GM12864 (cell line): ENCODE measurements at places on chromosomes 1 and 21.

- peak; percentile 53 for DNase-seq
Measured at GRCh38 chr1:66436378-66437135, 97.4 kb upstream of the SGIP1 start.

DNA sequence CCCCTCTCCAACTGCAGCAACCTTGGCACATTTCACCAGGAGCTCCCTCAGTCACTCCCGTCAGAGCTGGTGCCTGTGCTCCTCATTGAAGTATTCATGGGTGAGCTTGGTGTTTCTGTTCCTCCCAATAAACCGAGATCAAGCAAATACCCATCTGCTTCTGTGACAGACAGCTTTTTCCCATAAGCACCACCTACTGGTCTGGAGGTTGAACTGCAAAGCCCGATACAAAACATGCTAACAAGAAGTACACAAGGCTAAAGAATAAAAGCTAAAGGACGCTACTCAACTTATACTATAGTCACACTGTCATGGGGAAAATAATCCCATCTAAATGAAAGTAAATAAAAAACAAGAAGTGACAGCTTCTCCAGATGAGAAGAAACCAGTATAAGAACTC lies 111.9 kb upstream of the C21orf91 start:
- DNase-seq: no peak

DNA sequence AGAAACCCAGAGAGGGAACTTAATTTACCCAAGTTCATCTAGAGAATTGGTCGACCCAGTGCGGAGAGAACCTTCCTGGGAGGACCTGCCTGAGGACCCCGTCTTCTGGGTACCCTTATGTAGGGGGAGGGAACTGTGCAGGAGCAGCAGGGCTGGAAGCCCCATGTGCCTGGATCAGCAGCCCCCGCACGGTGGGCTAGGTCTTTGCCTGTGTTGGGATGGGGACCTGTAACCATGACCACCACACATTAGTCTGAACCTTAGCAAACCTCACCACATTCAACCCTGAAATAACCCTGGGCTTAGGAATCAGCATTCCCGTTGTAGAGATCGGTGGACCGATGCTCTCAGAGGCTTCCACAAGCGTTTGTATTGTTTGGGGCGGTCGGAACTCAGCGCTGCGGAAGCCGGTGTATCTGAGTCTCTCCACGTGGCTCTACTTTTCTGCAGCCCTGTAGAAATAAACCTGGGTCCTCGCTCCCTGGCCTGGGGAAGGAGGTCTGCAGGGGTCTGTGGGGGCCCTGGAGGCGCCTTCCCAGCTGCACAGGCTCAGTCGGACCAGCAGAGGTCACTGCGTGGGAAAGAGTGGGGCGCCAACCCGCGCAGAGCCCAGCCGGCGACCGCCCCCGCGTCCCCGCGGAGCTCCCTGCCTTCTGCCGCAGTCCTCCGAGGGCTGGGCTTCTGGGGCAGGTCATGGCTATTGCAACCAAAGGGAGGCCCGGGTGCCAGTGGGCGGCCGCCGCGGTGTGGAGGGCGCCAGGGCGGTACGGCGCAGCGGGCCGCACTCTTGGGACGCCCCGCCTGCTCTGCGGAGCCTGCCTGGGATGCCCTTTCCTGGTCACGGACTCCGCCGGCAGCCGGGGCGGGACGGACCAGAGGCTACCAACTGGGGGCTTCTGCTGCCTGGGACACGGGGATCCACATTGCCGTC lies 36.2 kb upstream of the KCNA10 start:
- DNase-seq: no peak

GRCh38 chr1:177517546-177517945 lies 346.8 kb downstream of the BRINP2 start:
- no peak for DNase-seq

- DNase-seq: no peak
Measured at GRCh38 chr1:156694690-156694962, 10.8 kb downstream of the CRABP2 start.

- no peak for DNase-seq
Measured at GRCh38 chr21:14235101-14235500, 19.1 kb downstream of the RBM11 start.

GRCh38 chr1:197200272-197200899 lies 53.9 kb upstream of the ASPM start:
- DNase-seq: no peak

GRCh38 chr1:76463278-76463677 lies 388.7 kb downstream of the ST6GALNAC3 start:
- DNase-seq: no peak

DNA sequence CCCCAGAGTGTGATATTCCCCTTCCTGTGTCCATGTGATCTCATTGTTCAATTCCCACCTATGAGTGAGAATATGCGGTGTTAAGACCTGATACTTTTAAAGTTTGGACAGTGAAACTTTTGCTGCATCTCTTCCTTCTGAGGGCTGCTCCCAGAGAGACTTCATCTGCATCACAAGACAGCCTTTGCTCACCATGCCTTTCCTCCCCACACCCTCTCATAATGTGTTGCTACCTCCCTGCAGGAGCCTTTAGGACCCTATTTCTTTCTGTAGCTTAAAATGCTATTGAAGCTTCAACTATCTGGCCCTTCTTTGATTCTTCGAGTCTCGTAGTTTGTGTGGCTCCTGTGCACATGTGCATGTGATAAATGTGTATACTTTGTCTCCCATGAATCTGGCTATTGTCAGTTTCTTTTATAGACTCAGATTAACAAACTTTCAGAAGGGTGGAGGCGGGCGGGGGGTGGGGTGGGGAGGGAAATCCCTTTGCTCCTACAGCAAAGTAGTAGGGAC lies 23.7 kb downstream of the LEPR start:
- no peak for DNase-seq

GRCh38 chr1:87805666-87806378 lies 477.1 kb downstream of the LMO4 start:
- DNase-seq: no peak

DNA sequence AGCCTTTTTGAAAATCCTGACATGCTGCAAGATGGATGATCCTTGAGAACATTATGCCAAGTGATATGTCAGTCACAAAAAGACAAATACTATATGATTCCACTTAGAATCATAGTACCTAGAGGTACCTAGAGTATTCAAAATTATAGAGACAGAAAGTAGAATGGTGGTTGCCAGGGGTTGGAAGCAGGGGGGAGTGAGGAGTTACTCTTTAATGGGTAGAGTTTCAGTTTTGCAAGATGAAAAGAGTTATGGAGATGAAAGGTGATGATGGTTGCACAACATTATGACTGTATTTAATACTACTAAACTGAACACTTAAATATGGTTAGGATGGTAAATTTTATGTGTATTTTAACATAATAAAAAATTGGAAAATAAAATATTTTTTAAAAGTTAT lies 37.9 kb upstream of the PODN start:
- no peak for DNase-seq

GRCh38 chr21:42570841-42571387 lies 57.3 kb downstream of the SLC37A1 start:
- no peak for DNase-seq

DNA sequence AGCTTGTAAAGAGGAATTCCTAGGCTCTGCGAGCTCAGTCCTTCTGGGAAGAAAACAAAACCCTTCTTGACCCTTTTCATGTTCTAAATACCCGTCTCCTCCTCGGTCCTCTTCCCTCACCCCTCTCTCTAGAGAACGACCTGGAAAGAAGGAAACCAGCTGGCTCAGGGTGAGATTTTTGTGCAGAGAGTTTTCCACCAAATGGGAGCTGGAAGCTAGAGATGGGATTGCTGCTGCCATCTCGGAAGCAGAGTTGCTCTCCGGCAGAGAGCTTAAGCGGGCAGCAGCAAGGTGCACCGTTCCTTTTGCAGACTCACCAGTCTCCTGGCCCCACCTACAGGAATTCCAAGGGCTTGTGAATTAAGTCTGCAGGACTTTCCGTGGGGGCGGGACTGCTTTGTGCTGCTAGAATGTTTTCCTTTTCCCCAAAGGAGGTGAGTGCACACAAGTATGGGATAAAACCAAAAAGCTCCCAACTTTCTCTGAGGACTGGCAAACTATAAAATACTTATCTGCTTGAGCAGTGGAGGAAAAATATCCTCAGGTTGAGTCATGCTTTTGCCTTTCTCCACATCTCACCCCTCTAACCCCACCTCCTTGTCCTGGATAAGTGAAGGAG lies 29.1 kb upstream of the KIAA0040 start:
- DNase-seq: no peak

- DNase-seq: peak; percentile 88
Measured at GRCh38 chr1:201019321-201019977, 4.1 kb downstream of the KIF21B start.
